Karpas-422 (cell line): ENCODE measurements at places on chromosomes 4 and X.
A peak's percentile ranks its signal among the peaks of the same experiment; 100 is the strongest.

DNA sequence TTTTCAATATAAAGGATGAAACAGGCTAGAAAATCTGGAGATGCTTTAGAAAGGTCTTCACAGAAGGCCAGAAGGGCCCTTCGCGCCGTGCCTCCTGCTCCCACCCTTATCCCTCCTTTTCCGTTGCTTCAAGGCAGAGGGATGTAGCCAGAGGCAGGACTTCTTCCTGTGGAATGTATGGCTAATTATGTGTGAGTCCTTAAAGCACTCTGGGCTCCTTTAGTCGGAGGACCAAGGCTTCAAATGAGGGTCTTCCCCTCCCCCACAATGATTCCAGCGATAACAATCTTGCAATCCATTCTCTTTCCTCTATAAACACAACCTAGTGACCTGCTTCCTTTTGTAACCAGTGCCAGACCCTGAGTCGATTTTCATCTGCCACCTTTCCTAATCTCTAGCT lies 103.5 kb downstream of the GPC3 start:
- DNase-seq: no peak

DNA sequence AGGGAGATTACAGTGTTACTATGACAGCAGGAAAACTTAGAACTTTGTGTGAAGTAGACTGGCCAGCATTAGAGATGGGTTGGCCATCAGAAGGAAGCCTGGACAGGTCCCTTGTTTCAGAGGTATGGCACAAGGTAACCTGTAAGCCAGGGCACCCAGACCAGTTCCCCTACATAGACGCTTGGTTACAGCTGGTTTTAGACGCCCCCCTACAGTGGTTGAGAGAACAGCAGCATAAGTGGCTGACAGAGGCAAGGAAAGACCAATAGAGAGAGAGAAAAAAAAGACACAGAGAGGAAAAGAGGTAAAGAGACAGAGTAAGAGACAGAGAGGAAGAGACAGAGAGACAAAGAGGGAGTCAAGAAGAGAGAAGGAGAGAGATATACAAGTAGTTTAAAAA lies 144.5 kb downstream of the GC start:
- no peak for DNase-seq

- peak; percentile 65 for DNase-seq
Observed at GRCh38 chr4:163816494-163816893, 322.0 kb downstream of the TMA16 start.

DNA sequence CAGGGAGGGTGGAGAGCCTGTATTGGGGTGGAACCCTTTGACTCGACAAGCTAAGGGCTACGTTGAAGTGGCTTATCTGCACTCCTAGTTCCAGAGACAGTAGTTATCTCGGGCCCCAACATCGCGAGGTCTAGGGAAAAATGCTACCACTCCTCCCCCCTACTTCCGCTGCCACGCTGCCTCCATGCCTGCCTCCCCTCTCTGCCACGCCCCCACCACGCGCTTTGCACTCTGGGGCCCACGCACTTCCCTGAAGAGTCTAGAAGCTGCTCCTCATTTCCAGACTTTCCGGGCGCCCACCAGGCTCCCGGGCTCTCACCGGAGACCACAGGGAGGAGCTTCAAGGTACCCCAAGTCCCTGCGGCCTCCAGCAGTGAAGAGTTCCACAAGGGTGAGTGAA lies at the start of gene PASD1:
TSS of gene PASD1 (plus strand) at position 227 of the 400 bp plus-strand sequence. CDS start 37,879 bp downstream, outside the sequence.
- no peak for DNase-seq

- no peak for DNase-seq
Observed at GRCh38 chrX:9862525-9862924, 76.3 kb downstream of the SHROOM2 start.

GRCh38 chr4:146978641-146979040 lies 33.0 kb upstream of the TTC29 start:
- DNase-seq: no peak

- no peak for DNase-seq
Observed at GRCh38 chr4:112196461-112196860, 35.1 kb upstream of the AP1AR start.

- DNase-seq: no peak
Observed at GRCh38 chr4:150591904-150592303, 10.0 kb downstream of the MAB21L2 start.

- DNase-seq: no peak
Observed at GRCh38 chrX:133321451-133321850, 93.8 kb downstream of the GPC4 start.

DNA sequence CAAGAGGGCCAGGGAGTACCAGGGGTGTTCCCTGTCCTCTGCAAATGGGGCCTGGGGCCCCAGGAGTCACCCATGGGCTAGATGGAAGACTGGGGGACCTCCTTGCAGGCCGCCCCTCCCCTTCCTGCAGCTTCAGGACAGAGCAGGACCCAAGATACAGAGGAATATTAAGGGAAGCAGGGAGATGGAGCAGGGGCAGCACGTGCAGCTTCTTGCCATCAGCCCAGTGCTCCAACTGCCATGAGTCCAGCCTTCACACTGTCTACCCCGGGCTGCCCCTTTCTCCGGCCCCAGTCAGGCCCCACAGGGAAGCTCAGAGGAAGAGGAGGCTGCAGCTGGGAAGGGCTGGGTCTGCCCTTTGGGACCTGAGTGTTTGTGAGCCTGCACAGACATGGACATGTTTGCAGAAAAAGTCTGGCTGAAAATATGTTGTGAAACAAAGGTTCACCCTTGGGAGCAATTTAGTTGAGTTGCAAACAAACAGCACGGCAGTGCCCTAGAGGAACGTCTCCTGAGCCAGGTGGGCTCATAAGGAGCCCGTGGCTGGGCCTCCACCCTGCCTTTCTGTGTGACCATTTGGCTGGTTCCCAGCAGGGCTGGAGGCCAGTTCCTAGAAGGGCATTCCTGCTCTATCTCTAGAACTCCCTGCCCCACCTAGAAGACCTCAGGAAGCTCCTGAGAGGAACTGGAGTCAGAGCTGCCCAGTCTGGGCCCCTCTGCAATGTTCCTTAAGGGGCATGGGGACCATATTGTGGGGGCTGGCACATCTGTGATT lies 8.9 kb downstream of the FATE1 start:
- DNase-seq: no peak

DNA sequence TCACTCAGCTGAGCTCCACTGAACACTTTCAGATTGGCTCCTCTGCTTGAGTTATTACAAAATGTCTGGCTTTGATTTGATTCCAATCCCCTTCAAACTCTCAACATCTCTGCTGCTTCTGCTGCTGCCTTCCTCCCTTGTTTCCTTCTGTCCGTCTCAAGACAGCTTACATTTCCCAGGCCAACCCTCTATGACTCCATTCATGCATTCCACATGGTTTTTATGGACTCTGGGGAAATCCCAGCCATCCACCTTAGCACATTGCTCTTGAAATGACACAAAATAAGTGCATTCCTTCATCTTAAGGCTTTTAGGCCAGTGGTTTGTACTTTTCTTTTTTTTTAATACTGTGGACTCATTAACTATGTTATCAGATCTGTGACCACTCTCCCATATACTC lies 68.5 kb upstream of the TMEM164 start:
- no peak for DNase-seq

GRCh38 chr4:54038056-54038455 lies 26.3 kb downstream of the CHIC2 start:
- no peak for DNase-seq

- DNase-seq: no peak
Observed at GRCh38 chr4:88811904-88812303, 114.3 kb upstream of the NAP1L5 start.

DNA sequence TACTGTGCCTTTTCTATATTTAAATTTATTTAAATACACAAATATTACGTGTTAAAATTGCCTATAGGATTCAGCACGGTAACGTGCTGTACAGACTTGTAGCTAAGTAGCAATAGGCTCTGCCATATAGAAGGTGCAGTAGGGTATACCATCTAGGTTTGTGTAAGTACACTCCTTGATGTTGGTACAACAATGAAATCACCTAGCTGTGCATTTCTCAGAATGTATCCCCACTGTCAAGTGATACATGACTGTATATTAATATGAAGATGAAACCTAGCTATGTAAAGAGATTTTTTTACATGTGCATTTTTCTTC lies 431.2 kb downstream of the KCTD8 start:
- DNase-seq: no peak

DNA sequence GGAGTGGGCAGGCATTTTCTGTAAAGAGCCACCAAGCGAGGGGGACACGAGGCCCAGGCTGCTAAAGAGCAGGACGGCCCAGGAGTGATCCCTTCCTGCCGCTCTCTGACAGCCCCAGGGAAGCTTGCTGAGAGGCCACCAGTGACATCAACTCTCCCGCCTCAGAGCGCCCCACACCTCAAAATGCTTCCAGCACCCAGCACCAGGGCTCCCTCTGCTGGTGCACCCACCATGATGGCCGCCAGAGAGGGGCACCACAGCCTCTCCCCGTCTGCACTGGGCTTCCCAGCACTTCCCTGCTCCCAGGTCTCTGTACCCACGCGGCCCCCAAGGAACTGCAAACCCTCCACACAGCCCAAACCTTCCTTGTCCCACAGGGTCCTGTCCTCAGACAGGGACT lies 40.4 kb downstream of the GAK start:
- peak; percentile 73 for DNase-seq

- DNase-seq: no peak
Observed at GRCh38 chrX:136823175-136823574, 42.4 kb upstream of the ARHGEF6 start.

DNA sequence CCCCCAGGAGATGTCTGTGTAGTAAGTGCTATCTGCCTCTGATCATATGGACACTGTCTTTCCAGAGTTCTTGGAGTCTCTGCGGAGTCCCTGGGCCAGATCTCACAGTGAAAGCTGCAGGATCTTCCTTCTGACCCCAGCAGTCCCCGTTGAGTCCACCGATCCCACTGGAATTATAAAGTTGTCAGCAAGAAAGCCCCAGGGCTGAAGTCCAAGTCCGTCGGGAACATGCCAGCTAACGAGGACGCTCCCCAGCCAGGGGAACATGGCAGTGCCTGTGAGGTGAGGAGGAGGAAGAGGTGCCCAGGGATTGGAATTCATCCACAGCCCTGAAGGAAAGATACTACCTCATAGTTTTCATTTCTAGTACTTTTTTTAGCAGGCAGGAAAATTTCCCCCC lies 9.3 kb downstream of the ZNF81 start:
- no peak for DNase-seq

- no peak for DNase-seq
Observed at GRCh38 chr4:73761856-73762255, 21.5 kb downstream of the CXCL8 start.

DNA sequence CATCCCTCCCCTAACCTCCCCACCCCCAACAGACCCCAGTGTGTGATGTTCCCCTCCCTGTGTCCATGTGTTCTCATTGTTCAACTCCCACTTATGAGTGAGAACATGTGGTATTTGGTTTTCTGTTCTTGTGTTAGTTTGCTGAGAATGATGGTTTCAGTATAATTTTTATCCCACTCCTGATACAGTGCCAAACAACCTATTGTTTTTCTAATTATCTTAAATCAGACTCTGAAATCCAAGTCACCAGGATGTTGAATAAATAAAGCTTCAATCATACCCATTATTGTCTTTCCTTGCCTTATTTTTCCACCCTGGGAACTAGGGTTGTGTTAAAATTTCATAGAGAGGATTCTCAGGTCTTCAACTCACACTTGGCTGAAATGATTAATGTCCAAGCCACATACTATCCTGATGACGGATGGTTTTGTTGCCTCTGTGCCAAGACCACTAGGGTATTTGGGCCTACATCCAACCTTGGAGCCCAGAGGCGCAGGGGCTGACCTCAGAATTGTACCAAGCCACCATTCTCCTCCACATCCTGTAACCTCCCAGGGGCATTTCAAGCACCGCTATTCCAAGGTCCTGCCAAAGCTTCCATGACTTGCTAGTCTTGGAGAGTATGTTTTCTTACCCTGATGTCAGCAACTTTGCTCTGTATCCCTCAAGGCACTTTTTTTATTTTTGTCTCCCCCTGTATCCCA lies 332.4 kb downstream of the ARHGAP24 start:
- no peak for DNase-seq

DNA sequence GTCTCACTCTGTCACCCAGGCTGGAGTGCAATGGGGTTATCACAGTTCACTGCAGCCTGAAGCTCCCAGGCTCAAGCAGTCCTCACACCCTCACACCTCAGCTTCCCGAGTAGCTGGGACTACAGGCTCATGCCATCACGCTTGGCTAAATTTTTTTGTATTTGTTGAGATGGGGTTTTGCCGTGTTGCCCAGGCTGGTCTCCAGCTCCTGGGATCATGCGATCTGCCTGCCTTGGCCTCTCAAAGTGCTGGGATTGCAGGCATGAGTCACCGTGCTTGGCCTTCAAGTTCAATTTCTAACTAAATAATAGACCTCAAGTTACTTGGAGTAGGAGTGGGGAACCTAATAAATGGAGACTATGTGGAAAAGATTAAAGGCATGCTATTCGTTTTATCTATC lies 48.9 kb downstream of the MND1 start:
- DNase-seq: no peak

DNA sequence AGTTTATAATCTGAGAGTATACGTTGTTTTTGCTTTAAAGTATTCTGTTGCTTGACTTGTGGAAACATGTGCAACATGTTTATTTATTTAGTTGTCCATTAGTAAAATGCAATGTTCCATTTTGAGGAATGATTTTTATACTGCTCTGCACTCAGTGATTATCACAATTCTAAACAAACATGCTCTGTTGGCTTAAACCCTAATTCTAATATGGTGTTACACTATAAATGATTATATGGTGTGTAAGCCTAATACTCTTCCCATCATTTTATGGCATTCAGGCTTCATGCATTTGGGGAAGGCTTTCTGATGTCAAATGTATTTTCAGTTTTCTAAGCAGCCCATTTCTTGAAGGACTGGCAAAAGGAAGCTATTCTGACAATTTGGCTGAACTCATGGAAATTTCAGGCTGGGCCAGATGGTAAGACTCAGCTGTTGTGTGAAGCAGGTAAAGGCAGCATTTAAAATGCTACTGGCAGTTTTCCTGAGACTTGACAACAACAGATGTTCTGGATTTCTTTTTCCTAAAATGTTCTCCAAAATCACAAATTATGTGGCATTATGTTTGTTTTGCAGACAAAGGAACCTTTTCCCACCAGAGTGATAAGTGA lies 336.7 kb upstream of the GNPDA2 start:
- DNase-seq: no peak

DNA sequence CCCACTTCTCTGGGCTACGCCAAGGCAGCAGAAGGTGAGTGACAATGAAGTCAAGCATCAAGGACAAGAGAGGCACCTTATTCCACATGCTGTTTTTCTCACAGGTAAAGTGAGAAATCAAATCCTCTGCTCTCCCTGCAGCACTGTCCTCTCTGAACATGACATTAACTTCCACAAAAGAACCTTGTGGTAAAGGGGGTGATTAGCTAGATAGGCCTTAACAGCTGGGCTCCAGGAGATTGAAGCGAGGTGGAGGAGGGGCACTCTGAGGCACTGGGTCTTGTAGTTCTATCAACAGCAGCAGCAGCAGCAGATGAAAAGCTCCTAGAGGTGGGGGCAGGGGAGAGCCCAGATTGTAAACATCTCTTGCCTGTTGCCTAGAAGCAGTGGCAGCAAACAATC lies 96.8 kb upstream of the CXXC4 start:
- DNase-seq: no peak

GRCh38 chr4:42904986-42905385 lies 12.5 kb downstream of the GRXCR1 start:
- no peak for DNase-seq

DNA sequence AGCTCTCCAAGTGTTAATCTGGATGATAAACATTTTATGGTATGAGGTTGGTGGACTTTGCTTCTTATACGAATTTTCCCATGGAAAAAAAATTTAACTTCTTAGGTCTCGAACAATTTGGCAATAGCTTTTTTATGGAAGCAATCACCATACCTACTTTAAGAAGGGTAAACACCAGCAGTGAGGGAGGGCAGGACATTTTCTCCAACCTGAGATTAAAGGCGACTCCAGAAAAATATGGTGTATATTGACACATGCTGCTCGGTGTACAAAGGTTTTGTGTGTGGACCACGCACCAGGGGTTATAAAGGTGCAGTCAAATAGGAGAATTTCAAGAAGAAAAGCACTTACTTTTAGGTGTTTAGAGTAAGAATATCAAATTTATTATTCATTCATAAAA lies 34.2 kb upstream of the SULT1E1 start:
- DNase-seq: no peak
